Ovary (tissue), 10 donors: ENCODE measurements at places on chromosomes 3 and 15. TPM values are rescaled to one million over a fixed set of nuclear protein-coding genes. Genes with fewer than 3 reads are reported as not detected.

CISH gene
- polyA plus RNA-seq = 21.9 TPM

THSD4 gene
- 13.7 TPM for polyA plus RNA-seq

CCR8 gene
- polyA plus RNA-seq = 0.23 TPM

CSK gene
- polyA plus RNA-seq = 9.2 TPM

C2CD4B gene
- polyA plus RNA-seq = 0.23 TPM

- no peak for DNase-seq
Observed at GRCh38 chr3:164806188-164806587, 272.1 kb downstream of the SI start.

DNA sequence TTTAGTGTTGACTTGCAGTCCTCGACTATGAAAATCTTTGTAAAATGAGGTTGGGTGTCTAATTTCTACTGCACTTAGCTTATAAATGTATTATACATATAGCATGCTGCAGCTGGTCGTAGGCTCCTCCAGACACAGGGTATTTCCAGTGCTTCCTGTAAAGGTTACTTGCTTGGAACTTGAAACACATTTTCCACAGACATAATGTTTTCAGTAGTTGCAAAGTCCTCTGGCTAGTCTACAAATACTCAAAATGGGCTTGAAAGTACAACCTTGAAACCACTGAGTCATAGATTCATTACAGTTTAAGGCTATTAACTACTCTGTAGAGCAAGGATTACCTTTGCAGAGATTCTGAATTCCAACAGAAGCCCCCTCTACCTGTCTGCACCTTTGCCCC, 464.1 kb downstream of the RAP2B start:
- DNase-seq = no peak

- DNase-seq = no peak
Observed at GRCh38 chr15:100202309-100202960, 139.3 kb downstream of the ADAMTS17 start.

- DNase-seq = no peak
Observed at GRCh38 chr15:79562403-79562815, 130.3 kb downstream of the MINAR1 start.

DNA sequence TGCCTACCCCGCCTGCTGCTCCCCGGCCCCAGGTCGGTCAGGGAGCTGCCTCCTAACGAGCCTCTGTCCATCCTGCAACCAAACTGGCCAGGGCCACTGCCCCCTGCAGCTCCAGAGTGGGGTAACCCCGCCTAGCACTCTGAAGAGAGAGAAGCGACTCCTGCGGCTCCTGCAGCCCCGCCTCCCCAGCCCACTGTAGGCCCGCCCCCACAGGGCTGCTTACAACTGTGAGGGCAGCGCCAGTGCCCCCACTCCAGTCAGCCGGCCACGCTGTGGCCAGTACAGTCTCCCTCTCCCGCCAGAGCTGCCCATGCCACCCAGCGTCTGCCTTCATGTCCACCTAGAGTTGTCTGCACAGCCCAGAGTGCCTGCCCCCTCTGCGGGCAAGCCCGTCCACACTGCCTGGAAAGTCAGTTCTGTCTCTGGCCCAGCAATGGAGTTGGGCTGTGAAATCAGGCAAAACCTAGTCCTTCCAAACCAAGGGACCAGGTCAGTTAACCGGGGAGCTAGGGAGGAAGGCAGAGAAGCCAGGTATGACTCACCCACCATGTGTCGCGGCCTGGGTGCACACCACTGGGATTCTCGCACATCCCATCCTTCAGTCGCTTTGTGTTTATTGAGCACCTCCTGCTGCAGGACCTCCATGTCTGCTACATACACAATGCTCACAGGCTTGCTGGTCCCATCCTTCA, 2.4 kb downstream of the UCN2 start:
- DNase-seq = peak; percentile 69

DNA sequence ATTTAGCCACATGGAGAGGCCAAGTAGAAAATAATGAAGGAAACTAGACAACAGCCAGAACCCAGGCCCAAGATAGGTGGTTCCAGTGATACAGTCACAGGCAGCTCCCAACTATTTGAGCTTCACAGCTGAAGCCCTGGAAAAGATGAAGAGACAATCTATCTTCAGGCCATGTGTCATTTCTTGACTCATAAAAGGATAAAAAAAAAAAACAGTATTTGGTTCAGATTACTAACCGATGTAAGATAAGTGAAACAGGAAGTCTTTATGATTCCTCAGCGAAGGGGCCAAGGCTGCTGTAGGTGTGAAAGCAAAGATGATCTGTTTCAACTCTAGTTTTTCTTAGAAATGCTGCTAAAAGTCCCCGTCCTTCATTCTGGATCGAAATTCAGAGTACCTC, 394.6 kb downstream of the ZNF385D start:
- no peak for DNase-seq

GRCh38 chr15:57290187-57290586, 86.1 kb upstream of the CGNL1 start:
- DNase-seq = no peak
